ENCODE measurements at places on chromosomes 4 and X.

- DNase-seq: no peak
These were observed 124.9 kb downstream of the IRF2 start for GRCh38 chr4:184349283-184350039.

GRCh38 chr4:110170861-110171260 is 27.6 kb downstream of the ELOVL6 start:
- DNase-seq: no peak

DNA sequence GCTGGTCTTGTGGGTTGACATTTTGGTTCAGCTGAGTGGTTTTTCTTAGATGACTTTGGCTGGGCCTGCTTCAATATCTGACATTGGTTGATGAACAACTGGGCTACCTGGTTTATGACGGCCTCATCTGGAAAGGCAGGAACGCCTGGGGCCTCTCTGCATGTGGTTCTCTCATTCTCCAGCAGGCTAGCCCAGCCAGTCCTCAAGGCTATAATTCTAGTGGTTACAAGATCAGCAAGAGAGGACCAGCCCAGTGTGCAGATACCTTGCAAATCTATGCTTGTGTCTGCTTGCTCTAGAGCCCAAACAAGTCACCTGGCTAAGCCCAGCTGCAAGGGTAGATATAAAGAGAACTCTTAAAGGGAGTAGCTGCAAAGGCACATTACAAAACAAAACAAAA is 214.2 kb upstream of the PUDP start:
- DNase-seq: no peak

DNA sequence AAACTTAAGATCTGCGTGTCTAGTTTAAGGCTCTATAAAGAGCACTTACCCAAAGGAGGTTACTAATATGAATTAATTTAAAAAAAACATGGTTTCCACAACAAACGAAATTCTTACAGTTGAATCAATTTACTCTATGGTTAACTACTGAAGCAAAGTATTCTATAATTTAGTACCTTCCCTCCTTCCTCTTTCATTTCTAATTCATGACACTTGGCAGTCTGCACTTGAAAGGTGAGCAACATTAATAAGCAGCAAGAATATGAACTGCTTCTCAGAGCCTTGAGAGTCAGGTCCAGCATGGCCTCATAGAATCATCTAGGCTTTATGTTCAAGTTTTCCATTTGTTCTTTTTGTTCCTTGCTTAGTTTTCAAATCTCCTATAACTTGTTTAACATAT is 42.7 kb downstream of the TAPT1 start:
- no peak for DNase-seq

DNA sequence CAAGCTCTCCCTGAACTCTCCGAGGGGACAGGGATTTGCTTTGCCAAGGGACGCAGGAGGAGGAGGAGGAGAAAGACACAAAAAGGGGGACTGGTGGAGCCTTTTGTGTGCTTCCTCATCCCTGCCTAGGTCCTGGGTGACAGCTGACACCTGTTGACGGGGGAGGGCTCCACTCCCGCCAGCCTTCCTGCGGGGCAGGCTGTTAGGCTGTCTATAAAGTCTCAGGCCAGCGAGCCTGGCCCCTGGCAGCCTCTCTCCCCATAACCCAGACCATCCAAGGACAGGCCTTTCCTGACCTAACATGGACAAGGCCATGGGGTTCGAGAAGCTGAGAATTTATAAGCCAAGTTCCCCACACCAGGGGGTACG is 832 bp upstream of the EVC2 start:
- DNase-seq: no peak
